GM19239 (cell line): ENCODE measurements at places on chromosomes 3 and 15.

GRCh38 chr3:184275961-184276910 is at the start of gene ECE2:
Gene ECE2 (plus strand): TSS chr3:184276022. CDS start chr3:184276154, 132 bp downstream.
- no peak for DNase-seq

DNA sequence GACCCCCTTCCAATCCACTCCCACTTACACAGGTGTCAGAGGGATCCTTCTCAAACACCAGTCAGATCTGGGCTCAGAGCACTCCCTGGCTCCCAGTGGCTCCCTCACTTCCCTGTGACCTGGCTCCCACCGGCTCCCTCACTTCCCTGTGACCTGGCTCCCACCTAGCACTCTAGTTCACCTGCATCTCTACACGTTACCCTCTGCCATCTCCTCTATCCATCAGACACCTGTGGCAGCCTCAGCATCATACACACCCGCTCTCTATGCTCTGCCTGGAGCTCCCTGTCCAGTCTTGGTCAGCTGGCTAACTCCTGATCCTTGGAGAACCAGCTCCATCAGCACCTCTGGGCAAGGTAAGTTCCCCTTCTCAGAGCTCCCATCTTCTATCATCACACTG is 5.6 kb downstream of the RPP25 start:
- DNase-seq: no peak

DNA sequence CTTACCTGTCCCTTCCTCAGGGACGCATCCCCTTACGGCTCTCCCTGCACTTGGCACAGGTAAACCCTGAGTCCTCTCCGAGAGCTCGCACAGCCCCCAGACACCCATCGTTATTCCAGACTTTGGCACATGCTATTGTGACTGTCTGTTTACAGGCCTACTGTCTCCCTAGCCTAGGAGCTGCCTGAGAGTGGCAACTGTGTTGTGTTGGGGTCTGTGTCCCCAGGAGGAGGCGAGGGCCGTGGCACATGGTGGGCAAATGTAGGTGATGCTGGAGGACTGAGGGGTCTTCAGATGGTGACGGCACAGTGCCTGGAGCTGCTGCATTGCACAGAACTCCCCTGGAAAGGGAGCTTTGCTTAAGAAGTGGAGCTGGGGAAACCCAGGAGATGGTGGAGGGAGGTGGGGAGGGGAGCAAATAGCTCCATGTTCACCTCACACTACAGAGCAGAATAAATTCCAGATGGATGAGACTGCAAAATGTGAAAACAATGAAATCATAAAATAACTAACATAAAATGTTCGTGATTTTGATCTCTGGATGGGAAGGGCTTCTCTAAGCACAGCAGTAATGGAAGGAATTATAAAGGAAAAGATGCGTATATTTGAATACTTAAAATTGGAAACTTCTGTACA is 96.5 kb downstream of the SMAD6 start:
- no peak for DNase-seq

DNA sequence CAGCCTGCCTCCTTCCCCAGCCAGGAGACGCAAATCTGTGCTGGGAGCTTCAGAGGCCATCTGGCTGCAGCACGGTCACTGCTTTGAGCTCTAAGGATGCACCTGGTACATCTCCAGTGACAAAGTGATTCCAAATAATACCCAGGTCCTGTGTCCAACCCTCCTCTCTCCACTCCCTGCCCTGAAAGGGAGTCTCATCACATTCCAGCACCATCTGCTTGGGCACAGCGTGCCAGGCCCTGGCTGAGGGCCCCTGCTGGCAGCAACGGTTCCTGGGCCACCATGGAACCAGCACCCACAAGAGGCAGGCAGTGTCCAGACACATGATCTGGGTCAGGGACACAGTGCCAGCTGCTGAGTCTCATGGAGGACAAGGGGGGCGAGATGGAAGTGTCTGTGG is 81.3 kb downstream of the MTHFS start:
- no peak for DNase-seq

- DNase-seq: no peak
Measured at GRCh38 chr3:35761311-35761710, 122.0 kb downstream of the ARPP21 start.

GRCh38 chr3:72728958-72729467 is 119.2 kb downstream of the SHQ1 start:
- DNase-seq: no peak

GRCh38 chr3:23185861-23186260 is 17.3 kb upstream of the UBE2E2 start:
- DNase-seq: no peak

- DNase-seq: no peak
Measured at GRCh38 chr3:111812701-111813100, 46.4 kb upstream of the PHLDB2 start.

DNA sequence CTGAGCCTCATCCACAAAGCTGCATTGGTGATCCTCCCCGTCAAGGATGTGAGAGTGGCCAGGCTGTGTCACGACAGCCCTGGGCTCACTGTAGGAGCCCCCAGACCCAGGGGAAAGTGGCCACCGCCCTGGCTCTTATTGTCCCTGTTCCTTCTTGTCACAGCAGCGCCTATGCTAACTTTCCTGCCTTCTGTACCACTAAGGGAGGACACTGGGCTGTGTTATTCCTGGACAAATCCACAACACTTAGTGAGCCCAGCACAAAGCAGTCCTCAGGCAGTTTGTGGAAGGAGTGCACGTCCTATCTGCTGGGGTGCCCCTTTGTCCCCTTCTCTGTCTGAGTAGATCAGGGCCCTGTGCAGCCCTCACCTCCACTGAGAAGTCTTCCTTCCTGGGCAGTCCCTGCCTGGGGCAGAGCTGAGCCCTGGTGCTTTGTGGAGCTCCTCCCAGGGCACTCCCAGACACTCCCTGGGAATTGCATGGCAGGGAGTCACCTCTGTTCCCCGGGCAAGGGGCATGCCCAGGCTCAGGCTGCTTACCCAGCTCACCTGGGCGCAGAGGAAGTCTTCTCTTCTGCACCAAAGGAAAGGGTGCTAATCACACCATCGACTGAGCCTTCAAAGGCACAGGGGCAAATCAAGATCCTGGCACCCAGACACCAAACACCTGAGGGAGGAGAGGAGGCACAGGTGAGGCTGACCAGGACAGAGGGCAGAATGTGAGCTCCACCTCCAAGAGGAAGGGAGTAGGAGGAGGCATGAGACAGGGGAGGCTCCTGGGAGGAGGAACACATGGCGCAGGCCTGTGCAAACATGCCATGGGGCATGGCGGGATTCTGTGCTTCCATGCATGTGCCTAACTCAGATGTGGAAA is 138.7 kb downstream of the KLF13 start:
- DNase-seq: no peak

GRCh38 chr3:71070497-71071463 is 512.7 kb downstream of the FOXP1 start:
- DNase-seq: no peak

GRCh38 chr3:60146121-60146520 is 1096.3 kb upstream of the CFAP20DC start:
- DNase-seq: no peak

GRCh38 chr3:171377859-171378258 is 82.3 kb downstream of the TNIK start:
- no peak for DNase-seq

DNA sequence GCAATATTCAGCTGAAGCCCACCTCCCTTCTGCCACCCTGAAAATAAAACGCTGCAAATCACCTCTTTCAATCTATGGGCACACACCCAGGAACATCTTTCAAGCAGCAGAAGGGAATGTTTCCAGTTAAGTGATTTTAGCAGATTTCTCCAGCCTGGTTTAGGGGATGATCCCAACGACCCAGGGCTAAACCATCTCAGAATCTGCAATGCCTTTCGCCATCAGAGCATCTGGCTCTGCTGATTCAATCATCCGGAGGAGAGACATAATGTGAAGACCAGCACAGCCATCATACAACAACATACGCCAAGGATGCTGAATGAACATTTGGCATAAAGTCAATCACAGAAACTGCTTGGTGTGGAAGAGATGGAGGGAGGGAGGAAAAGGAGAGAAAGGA is 15.5 kb upstream of the LRRN1 start:
- no peak for DNase-seq

DNA sequence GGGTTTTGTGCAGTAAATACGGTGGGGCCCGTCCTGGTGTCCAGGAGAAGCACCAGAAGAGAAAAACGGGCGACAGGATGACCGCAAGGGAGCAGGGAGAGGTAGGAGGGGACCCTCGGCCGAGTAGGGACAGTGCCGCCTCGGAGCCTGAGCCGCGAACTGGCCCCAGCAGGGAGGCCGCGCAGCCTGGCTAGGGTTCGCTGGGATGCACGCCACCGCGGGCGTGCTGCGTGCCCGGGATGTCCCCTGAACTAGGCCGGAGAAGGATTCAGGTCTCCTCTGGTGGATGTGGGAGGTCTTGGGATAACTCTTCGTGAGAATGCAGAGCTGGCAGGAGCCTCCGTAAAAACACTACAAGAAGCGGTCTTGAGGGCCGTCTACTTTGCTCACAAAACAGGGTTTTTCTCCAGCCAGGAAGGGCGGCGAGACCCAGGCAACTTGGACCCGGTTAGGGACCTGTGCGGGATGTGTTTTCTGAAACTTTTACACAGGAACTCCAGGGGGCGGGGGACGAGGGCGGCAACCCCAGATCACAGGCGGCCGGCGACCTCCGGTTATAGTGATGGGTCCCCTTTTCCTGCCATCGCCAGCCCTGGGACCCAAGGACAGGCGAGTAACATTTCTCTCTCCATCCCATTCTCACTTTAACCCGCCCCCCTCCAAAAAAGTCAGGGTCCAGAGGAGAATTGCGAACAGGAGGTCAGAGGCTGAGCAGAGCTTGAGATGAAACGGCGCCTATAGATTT is 35.5 kb downstream of the NR2F2 start:
- no peak for DNase-seq

GRCh38 chr15:98085003-98085639 is 124.6 kb downstream of the ARRDC4 start:
- DNase-seq: no peak

GRCh38 chr3:137463131-137463530 is 301.0 kb upstream of the SOX14 start:
- DNase-seq: no peak

- DNase-seq: no peak
Measured at GRCh38 chr3:124401843-124402242, 328.4 kb upstream of the UMPS start.

DNA sequence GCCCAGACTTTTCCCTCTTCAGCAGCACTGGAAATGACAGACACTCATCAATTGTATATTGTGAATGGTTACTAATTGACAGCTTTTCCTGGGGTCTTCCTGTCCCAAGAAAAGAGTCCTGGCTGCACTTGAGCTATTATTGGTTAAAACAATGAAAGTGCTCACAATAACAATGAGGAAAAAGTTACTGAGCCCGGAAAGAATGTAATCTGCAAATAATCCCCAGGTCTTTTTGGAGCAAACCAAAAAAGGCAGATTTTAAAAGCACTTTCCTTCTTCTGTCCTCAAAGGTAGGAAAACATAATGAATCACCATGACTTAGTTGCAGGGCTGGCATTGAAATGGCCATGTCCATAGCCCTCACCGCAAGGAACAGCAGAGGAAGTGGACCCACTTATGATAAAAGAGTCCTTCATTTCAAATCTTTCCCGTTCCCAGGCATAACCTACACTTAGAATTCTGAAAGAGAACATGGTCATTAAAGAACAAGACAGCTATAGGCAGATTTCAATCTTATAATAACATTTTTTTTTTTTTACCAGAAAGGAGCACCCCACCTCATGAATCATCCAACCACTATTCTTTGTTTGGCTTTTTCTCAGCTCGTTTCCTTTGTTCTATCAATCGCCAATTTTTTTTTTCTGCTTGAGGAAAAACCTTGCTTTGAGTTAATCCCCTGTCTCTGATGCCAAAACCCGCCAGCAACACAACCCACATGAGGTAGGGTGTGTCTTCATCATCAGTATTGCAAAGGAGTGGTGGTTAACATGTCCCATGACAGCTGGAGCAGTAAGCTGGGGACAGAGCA is 35.5 kb upstream of the ATP1B3 start:
- no peak for DNase-seq

GRCh38 chr3:136186846-136187245 is 9.3 kb downstream of the MSL2 start:
- DNase-seq: no peak

GRCh38 chr15:96234109-96234892 is 96.2 kb upstream of the NR2F2 start:
- DNase-seq: no peak

- no peak for DNase-seq
Measured at GRCh38 chr3:34132069-34132692, 333.8 kb downstream of the PDCD6IP start.
